ENCODE measurements at places on chromosomes 3 and 15. TPM values are rescaled to one million over a fixed set of nuclear protein-coding genes. Genes with fewer than 3 reads are reported as not detected.

GRCh38 chr15:95247071-95247984, 1016.0 kb downstream of the MCTP2 start:
- DNase-seq = no peak

GRCh38 chr15:66047321-66048024, 178.2 kb downstream of the RAB11A start:
- no peak for DNase-seq

ROPN1 gene
- not detected for total RNA-seq

GRCh38 chr3:139394116-139394515, 4.7 kb upstream of the COPB2 start:
- DNase-seq = no peak

ITGB5 gene
- total RNA-seq = 63.3 TPM

All from tongue (tissue), 3 donors.